ENCODE measurements at places on chromosomes 12 and 14.

DNA sequence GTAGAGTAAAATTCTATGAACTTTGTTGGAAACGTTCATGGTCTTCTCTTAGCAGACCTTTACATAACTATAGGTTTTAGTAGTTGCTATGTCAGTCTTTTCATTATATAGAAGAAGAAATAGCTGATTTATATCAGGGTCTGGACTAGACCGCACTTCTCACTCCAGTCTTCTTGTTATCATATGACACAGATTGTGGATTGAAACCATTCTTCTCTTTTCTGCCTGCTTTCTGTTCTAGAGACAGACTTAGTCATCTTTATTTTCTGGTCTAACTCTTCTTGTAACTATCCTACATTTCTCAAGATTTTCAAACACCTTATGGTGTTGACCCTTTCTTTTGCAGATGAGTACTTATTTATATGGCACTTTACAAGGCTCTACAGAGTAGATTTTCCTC, 55.7 kb downstream of the PCNX1 start:
- no peak for DNase-seq

DNA sequence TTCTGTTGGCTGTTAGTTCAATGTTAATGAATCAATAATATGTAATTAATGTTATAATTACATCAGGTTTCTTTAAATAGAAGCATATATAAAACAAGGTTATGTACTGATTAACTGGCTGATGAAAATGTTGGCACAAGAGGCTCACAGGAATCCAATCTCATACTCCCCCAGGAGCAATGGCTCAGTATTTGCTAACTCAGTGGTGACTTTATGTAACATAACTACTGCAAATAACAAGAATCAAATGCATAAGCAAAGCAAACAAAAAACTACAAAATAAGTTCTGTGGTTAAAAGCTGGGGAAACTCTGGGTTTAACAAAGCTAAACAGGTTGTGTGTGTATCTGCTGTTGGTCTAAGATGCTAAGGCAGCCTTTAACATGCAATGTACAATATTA, 27.7 kb upstream of the BBS10 start:
- no peak for DNase-seq

DNA sequence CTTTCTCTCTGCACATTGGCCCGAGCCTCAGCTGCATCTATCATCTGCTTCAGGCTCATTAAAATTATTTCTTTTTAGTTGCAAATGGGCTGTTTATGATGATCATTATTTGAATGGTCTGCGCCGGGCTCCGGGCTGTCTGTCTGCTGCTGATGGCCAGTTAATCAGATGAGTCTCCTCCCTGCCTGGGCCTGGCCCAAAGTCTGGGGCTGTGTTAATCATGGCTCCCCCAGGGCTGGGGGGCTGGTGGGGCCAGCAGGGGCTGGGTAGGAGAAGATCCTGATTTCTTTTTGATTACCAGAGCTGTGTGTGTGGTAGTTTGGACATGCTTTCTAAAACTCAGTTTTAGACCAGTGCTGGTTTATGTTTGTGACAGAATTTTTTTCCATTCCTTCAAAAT, 159.1 kb downstream of the PHETA1 start:
- no peak for DNase-seq

DNA sequence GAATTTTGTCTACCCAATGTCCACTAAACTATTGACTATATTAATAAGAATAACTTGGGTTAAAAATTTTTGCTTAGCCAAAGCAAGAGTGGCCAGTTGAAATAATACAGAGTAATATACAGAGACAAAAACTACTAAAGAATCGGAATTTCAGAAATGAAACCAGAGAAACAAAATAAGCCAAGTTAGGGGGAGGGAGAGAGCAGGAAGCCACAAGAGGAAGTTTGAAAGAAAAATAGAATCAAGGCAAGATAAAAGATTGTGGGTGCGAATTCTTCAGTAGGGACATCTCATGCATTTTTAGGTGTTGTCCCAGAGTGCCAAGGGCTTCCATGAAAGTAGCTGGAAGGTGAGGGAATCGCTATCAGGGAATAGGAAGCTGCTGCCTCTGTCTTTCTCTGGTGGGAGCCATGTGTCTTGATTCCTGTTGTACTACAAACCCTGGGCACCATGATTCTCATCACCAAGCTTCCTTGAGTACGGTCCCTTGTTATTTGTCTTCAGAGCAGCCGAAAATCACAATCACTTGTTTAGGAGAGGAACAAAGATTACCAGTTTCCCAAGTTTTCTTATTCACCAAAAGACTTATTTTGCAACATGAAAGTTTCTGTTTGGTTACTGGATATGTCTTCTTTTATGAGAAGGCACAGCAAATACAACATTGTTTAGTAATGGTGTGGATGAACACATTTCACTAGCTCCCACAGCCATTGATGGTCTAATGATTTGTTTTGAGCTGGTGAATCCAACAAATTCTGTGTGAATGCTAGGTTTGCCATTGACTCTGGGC, 16.7 kb downstream of the NEUROD4 start:
- DNase-seq = no peak

- DNase-seq = no peak
Observed at GRCh38 chr12:55396326-55396725, 4.0 kb upstream of the OR6C65 start.

DNA sequence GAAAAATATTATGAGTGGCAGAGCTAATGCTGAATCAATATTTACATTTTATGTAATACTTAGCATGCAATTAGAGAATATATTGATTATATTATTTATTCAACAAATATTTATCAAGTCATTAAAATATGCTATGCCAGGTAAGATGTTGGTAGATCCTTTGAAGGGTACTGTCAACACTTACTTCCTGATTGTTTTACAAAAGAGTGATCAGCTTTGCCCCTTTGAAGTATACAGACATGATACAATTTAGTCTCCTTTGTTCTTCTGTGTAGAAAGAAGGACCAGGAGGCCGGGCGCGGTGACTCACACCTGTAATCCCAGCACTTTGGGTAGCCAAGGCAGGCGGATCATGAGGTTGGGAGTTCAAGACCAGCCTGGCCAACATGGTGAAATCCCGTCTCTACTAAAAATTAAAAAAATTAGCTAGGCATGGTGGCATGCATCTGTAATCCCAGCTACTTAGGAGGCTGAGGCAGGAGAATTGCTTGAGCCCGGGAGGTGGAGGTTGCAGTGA, 73.9 kb upstream of the IFNG-AS1 start:
- no peak for DNase-seq

All from stimulated activated CD4-positive, alpha-beta T cell treated with anti-CD3 and anti-CD28 coated beads, Interleukin-1b, Interleukin-23, amount 100 ng/mL, for 1 hour (primary cell).